ENCODE measurements at places on chromosomes 2 and 18.

- DNase-seq, result no peak
Observed at GRCh38 chr2:98468621-98469236, 24.1 kb downstream of the INPP4A start.

GRCh38 chr2:200408428-200409316, 101.2 kb downstream of the KCTD18 start:
- DNase-seq, result no peak

DNA sequence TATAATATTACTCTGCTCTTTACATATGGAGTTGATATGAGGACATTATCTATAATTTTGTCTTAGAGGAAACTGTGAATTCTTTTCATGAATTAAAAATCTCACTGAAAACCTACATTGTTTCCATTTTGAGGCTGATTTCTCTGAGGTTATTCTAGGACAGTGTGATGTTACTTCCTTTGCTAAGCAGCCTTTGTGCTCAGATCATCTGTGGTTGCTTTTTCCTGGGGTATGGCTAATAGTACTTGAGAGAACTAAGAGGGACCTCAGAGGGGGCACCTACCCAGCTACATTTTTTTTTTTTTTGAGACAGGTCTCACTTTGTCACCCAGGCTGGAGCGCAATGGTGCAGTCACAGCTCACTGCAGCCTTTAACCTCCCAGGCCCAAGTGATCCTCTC, 8.7 kb upstream of the MPP4 start:
- DNase-seq, result no peak

DNA sequence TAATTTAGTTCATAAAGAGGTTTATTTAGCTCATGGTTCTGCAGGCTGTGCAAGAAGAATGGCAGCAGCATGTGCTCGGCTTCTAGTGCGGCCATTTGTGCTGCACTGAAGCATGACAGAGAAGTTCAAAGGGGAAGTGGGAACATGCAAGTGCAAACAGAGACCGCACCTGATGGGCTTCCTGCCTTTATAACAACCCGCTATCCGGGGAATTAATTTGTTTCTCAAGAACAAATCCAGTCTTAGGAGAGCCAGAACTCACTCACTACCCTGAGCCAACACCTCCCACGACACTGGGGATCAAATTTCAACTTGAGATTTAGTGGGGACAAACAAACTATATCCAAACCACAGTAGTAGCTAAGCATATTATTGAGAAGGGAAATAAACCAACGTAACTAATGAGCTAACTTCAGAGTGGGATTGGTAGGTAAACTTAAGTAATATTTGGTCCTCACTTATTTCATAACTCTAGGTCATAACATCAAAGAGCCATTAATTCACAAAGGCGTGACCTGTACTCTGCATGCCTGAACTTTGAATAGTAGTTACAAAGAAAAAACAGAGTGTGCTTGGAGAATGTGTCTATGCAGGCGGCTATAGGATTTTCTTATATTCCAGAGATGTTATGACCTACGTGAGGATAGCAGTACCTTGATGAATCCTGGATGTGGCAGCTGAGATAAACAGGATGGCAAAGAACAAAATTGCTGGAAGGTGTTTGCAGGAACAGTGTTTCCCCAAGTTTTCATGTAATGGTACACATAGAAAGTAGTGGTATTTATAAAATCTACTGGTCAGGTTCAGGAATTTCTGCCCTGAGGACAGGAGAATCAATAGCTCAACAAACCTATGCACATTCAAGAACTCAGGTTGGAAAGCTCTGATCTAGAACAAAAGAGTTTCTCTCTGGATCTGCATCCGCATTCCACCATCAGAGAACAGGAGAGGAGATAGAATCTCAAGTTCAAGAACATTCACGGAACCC, 845.9 kb upstream of the ID2 start:
- peak; percentile 96 for DNase-seq

DNA sequence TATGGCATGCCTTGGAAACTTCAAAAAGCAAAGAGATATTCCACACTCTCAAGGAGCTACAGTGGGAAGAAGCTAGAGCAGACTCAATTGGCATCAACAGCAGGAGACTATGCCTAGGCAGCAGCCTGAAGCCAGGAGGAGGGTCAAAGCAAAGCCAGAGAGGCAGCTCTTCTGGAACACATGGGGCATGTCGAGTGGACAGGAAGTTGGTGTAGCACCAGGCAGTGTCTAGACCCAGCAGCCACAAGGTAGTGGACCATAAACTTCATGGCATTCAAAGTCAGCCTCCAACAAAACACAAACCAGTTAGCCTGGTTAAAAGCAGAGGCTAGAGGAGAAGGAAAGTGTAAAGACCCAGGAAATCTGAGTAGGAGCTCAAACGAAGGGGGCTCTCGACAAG, 311.2 kb upstream of the PKDCC start:
- DNase-seq, result no peak

- no peak for DNase-seq
Observed at GRCh38 chr2:161708350-161708975, 84.2 kb downstream of the SLC4A10 start.

DNA sequence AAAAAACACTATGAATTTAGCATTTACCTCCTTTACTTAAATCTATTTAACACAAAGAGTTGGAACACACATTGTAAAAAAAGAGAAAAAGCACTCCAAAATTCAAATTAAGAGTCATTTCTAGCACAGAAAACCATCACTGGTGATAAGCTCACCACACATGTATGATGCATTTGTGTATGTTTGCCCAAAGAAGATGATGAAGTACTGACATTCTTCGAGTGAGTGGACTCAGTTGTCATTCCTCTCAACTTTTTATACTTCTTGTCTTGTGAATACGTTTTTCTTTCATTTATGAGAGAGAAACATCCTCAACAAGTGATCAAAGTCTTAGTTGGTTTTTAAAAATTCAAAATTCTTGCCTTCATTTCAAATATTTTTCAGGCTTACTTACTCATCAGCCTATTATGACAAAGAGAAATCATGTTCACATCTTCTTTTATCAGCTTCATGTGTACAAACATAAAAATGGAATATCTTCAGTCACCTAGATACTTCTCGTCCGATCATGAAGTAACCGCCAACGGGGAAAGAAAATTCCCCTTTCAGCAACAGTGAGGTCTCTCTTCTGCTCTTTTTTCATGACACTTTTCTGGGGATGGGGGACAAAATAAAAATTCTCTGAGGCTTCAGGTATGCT, 1.5 kb downstream of the DSEL start:
- no peak for DNase-seq

DNA sequence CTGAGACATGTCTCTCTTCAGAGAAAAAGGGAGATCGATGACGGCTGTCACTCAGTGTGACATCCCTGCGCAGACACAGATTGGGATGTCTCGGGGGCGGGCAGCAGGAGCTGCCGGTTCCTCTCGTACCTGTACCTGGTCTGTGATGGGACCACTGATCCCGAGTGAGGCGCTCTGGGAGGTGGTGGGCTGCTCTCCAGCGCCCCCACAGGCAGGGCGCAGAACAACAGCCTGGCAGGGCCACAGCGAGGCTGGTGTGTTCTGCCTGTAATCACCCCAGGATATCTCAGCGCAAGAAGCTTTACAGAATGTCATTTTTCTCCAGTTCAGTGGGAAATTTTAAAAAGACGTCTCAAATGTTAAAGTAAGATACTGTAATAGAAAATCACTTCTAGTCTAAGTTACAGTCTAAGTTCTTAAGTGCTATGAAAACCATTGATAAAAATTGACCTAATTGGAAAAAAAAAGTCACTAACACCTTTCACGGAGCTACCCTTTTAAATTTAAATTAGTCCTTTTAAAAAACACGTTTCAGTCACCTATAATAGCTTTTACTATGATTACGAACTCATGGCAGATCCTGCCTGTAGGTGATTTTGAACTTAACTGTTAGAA, 189.8 kb downstream of the SNTG2 start:
- DNase-seq, result peak; percentile 24

DNA sequence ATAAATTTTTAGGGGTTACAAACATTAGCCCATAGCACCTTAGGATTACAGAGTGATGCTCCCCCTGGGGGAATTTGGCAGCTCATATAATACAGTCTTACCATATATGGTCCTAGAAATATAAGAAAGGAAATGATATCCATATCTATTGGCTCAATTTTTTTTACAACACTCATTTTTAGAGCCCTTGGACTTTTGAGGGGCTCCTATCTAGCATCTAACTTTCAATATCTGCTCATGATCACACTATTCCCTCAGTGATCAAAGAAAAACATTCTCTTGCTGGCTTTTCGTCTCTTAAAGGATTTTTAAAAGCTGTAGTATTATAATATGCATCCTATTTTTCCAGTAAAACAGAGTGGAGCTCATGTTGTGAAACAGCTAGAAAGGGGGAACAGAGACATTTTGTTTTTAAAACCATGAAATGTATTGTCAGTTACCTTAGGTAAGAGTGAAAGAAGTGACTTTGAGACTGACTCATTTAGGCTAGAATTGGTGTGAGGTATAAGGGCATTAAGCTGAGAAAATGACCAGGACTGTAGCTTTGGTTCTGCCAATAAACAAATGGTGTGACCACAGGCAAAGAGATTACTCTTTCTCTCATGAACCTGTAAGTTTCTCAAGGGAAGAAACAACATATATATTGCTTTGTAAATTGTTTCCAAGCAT, 65.8 kb downstream of the ALPK2 start:
- DNase-seq, result no peak

GRCh38 chr2:189444322-189444721, 3.0 kb downstream of the WDR75 start:
- DNase-seq, result no peak

GRCh38 chr2:18073601-18074000, 195.1 kb downstream of the KCNS3 start:
- DNase-seq, result no peak

DNA sequence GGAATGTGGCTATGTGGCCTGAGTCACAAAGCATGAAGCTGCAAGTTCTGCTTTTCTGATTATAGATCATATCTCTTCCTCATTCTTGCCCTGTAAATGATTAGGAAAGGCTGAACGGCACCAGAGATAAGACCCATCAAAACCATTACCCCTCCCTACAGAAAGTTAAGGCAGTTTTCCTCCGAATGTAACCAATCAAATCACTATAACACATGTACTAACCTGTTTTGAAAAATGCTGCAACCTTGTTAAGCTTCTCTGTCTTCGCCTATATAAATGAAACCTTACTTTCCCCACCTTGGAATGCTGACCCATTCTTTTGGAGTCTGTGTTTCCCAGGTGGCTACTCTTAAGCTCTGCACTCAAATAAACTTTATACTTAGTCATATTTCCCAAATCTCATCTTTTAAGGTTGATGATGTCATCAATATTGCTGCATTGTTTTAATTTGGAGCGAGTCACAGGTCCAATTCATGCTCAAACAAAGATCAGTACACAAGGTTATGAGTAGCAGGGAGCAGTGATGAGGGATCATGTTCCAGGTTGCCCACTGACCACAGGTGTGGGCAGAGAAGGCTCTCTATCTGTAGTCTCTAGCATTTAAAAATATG, 662.3 kb downstream of the IRS1 start:
- no peak for DNase-seq

DNA sequence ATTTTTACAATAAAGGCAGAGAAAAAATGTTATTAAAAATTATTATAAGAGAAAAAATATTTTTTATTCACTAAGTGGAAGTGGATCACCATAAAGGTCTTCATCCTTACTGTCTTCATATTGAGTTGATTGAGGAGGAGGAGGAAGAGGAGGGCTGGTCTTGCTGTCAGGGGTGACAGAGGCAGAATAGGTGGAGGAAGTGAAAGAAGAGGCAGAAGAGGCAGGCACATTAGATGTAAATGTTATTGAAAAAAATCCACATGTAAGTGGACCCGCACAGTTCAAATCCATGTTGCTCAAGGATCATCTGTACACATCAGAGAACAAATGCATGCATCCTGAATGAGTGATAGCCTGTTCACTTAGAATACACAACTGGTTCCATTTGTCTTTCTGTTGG, 6.4 kb upstream of the SPATS2L start:
- no peak for DNase-seq

- no peak for DNase-seq
Observed at GRCh38 chr18:44548291-44549221, 132.1 kb upstream of the SETBP1 start.

GRCh38 chr2:135800513-135801460, 36.2 kb downstream of the LCT start:
- DNase-seq, result no peak

DNA sequence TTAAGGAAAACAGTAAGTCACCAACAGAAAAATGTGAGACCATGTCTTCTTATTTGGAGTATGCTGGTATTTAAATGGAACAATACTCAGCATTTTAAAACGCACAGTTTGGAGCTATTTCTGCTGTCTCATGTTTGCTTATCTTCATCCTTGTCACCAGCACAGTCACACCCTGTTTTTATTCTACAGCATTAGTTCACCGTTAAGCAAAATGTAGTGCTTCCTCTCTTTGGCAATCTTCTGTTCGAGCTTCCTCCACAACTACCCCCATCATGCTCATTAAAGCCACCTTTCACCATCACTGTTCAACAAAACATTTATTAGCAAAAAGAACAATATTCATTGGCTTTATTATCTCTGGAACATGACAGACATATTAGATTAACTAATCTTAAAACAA, 64.0 kb downstream of the SLC40A1 start:
- DNase-seq, result no peak

GRCh38 chr2:129816813-129817574, 162.5 kb upstream of the RAB6C start:
- no peak for DNase-seq

DNA sequence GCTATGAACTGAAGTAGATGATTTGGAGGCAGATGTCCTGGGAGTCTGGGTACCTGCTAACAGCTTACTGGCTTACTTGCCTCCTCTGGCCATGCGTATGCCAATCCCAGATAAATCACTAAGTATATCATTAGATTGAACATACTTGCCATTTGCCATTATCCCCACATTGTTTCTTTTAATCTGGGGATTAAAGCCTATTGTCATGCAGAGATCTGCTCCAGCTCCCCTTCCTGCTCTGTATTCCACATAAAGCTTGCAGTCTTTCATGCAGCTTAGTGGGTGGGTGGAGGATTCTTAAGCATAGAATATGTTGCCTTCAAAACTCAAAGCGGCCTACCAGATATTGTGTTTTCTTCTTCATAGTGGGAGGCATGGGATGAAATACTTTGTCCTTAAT, 311.8 kb upstream of the MMADHC start:
- no peak for DNase-seq

- no peak for DNase-seq
Observed at GRCh38 chr2:122041455-122041854, 286.0 kb downstream of the TSN start.

- DNase-seq, result peak; percentile 43
Observed at GRCh38 chr2:24920809-24921441, 888 bp upstream of the ADCY3 start.

DNA sequence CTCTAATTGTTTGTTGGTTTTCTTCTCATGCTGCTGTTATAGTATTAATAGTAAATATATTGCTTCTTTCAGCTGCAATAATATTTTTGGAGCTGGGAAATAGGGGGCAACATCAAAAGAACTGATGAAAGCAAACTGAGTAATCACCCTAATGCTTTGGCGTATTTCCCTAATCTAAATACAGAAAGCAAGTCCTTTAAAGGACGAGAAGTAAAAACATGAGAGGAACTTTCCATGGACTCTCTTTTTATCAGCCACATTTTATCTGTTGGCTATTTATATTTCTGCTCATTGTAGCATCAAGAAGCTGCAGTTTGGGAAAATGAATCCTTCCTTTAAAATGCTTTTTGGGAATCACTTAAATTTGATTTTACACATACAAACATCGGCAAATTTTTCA, 139.9 kb upstream of the SLC8A1 start:
- DNase-seq, result no peak

Data from OCI-LY7 (cell line).